NCI-H1436 treated with DMSO at 0.1 percent for 48 hours (cell line): ENCODE measurements at places on chromosomes 2 and 18.
A peak's percentile ranks its signal among the peaks of the same experiment; 100 is the strongest.

GRCh38 chr2:10740226-10740625 is 18.8 kb downstream of the ATP6V1C2 start:
- DNase-seq, result no peak

DNA sequence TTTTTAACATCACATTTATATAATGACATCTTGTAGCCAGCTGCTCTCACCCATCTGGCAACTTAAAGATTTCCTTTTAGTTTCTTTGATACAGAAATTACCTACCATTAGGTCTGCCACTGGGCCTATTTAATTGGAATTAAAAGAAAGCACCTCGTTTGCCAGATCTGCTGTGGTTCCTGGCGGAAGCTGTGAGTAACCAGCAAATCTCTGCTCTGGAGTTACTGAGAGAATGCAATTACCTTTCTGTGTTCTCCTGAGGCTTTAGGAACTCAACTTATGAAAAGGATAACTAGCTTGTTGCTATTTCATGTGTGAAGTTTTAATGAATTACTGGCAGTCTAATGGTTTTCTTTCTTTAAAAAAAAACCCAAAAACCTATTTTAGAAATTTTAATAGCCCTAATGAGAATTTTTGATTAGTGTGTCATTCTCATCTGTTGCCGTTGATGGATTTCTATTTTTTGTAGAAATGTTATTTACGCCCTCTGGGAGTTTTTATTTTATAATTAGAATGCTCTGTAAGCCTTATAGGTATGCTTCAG is 69.7 kb upstream of the LYPD6B start:
- no peak for DNase-seq

DNA sequence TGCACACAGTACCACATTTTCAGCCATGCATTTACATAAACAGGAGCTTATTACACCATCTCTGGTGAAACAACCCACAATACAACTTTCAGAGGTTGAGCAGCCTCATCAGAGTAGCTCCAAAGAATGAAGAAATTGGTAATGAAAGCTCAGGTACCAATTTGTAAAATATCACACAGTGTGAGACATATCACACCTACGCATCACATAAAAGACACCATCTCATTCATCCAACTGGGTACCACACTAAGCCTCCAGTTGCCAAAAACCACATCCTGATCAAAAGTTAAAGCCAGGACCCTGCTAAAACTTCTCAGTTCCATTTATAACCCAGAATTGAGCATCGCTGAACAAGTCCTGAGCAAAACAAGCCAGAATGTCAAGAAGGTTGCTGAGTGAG is 4.6 kb downstream of the TMEM163 start:
- no peak for DNase-seq

GRCh38 chr18:57141208-57142129 is 5.4 kb upstream of the BOD1L2 start:
- DNase-seq, result no peak

- no peak for DNase-seq
These were observed 336.5 kb downstream of the MEIS1 start for GRCh38 chr2:66771359-66771976.

DNA sequence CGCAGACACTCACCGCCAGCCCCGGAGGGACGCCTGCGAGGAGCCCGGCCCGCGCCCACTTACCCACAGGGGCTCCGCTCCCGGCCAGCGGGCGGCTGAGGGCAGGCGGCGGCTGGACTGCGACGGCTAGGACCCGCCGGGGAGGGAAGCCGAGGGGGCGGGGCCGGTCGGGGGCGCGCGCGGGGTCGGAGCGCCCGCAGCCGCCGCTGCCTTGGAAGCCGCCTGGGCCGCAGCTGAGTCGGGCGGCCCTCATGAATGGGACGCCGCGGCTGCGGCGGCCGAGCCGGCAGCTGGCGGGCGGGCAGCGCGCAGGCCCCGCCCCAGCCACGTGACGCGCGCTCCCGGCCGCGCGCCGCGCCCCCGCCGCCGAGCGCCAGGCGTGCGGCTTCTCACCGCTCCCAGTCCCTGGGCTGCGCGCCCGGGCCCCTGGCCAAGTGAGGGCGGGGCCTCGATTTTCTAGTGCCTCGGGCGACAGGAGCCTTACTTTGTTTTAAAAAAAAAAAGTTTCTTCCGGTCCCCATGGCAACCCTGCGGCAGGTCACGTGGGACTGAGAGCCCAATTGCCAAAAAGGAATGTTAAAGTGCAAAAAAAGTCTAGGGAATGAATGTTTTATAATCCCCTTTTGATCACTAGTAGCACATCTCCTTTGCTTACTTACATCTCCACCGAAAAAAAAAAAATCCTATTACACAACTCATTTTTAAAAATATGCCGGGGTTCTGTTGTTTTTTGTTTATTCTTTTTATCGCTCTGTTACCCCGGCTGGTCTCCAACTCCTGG is at the start of gene LPIN2:
LPIN2 (minus strand) TSS at position 121 of the 781 bp plus-strand sequence. CDS start 52,304 bp downstream, outside the sequence.
- peak; percentile 71 for DNase-seq

DNA sequence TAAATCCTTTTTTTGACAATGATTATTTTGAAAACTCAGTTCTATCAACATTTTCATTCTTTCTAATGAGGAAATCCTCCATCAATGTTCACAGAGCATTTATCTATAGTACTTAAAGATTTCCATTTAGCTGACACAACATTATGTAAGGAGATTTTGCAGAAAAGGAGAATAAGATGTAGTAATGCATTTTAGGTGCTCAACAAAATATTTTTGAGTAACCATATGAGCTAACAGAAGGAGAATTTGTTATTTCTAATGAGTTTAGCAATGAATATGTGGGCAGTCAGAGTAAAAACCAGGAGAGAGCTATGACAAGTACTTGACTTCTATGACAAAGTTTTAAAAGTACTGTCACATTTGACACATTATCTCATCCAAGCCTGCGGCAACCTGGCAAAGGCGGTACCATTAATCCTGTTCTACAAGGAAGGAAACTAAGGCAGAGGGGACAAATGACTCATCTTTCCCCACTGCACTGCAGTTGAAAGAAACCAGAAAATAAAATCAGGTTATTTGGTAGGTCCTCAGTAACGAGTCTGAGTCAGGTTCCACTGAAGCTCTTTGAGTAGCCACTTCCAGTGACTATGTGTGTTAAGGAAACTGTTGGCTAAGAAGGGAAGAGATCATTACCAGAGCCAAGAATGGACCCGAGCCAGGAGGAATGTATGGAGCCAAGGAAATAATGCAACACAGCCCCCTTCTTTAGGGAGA is 134.1 kb upstream of the ITGB6 start:
- DNase-seq, result no peak

DNA sequence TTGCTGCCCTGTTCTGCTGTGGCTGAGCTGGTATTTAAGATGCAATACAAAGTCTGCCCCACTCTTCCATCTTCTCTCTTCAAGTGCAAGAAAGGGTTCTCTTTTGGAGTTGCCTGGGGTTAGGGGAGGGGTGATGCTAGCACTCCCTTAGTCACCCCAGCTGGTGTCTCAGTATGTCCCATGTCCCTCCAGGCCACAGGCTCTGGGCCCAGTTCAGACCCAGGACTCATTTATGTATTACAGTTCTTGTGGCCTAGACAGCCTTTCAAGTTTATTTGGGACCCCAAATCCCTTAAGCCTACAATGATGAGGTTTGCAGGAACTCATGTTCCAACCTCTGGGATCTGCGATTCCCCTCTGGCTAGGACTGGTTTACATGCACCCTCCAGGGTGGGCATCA is 47.2 kb upstream of the CCDC141 start:
- DNase-seq, result no peak

- DNase-seq, result no peak
These were observed 790.5 kb upstream of the ID2 start for GRCh38 chr2:7891312-7891711.

DNA sequence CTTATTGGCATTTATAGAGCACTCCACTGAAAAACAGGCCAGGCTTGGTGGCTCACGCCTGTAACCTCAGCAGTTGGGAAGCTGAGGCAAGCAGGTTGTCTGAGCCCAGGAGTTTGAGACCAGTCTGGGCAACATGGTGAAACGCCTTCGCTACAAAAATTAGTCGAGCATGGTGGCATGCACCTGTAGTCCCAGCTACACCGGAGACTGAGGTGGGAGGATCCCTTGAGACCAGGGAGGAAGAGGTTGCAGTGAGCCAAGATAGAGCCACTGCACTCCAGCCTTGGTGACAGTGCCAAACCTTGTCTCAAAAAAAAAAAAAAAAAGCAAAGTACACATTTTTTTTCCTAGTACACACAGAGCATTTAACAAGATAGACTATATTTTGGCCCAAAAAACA is 96.1 kb downstream of the TGIF1 start:
- no peak for DNase-seq

GRCh38 chr18:76545433-76546087 is 50.5 kb upstream of the ZNF516 start:
- DNase-seq, result no peak

GRCh38 chr2:105595536-105595935 is 149.2 kb upstream of the NCK2 start:
- DNase-seq, result no peak

DNA sequence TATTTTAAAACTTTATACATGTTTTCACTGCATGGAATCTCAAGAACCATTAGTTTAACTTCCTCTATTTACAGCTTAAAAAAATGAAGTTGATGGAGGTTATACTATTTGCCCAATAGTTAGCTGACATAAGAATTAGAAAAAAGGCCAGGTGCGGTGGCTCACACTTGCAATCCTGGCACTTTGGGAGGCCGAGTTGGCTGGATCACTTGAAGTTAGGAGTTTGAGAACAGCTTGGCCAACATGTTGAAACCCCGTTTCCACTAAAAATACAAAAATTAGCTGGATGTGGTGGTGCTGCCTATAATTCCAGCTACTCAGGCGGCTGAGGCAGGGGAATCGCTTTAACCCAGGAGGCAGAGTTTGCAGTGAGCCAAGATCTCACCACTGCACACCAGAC is 125.1 kb upstream of the CDH19 start:
- no peak for DNase-seq

DNA sequence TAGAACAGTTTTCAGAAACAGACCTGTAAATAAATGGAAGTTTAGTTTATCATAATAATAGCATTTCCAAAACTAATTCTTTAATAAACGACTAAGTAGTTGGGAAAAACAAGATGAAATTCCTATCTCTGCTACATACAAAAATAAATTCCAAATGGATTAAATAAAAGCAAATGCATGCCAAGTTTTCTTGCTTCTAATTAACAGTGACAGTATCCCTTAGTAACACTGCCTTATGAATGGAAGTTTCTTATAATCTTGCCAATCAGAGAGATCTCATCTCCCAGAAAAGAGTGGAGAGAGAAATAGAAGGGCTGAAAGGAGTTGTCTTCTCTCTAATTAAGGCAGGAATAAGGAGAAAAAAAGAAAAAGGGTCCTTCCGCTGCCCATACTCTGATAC is 133.9 kb downstream of the GFPT1 start:
- DNase-seq, result no peak

DNA sequence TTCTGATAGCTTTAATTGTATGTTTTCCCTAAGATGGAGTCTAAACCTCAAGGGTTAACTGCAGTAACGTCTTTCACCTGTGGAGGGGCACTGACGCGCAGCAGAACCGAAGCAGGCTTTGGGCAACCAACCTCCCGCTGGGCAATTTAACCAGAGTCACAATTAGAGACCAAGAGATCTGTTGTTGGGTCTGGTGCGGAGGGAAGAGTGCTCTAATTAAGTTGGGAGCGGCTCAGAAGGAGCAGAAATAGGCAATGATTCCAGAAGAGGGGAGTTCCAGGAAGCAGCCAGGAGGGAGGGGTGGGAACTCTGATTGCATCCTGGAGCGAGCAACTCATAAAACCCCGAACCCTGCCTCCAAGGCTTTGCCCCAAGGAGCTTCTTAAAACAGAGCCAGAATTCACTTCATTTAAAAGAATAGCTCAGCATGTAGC is 245.8 kb downstream of the PAX3 start:
- DNase-seq, result no peak

- DNase-seq, result peak; percentile 64
These were observed 266.5 kb downstream of the HRH4 start for GRCh38 chr18:24726727-24727492.

DNA sequence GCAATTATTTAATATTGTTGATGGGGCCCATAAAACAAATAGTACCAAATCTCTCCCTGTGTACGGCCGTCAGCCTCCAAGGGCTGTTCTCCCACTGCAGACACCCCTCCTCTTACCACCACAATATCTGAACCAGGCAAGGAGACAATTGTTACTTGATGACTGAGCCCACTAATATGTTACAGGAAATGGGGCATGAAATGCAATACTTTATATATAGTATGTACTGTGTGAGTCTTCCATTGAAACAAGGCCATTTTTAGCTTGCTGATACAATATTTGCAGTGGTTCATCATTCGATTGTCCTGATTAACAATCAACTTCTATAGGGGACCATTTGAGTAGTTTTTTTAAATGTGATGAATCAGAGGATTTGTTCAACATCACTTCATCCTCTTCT is 307.3 kb downstream of the GBX2 start:
- DNase-seq, result no peak
